ENCODE measurements at places on chromosomes 12 and 14.
A peak's percentile ranks its signal among the peaks of the same experiment; 100 is the strongest.

- DNase-seq = no peak
Measured at GRCh38 chr12:103455020-103455763, 40.6 kb downstream of the C12orf42 start.

GRCh38 chr12:2575245-2575644 lies 219.5 kb upstream of the FKBP4 start:
- no peak for DNase-seq

DNA sequence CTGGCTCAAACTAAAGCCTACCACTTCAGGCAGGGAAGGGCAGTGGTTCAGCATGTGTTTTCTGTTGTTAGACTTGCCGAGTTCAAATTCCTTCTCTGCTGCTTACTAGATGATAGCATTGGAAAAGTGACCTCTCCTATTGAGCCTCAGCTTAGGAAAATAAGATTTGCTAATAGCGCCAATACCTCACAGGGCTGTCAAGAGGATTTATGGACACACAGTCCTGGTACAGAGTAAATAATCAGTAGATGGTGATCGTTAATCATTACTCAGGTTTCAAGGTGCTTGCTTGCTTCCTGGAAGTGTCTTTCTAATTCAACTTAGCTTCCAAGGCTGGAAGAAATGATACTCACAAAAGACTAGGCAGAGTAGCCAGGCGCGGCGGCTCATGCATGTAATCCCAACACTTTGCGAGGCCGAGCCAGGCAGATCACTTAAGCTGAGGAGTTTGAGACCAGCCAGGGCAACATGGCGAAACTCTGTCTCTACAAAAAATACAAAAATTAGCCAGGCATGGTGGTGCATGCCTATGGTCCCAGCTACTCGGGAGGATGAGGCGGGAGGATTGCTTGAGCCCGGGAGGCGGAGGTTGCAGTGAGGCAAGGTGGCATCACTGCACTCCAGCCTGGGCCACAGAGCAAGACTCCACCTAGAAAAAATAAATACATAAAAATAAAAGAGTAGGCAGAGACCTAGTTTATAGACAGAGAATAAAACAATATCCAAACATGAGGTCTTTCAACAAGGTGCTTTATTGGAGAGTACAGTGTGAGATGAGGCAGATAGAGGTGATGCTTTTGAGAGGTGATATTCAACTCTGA lies 6.0 kb downstream of the PLA2G1B start:
- DNase-seq = no peak

GRCh38 chr14:102498678-102499265 lies 10.8 kb downstream of the ANKRD9 start:
- peak; percentile 66 for DNase-seq

GRCh38 chr12:115926037-115926670 lies 351.3 kb downstream of the MED13L start:
- peak; percentile 50 for DNase-seq

GRCh38 chr12:20656600-20656999 lies 38.5 kb upstream of the SLCO1C1 start:
- no peak for DNase-seq

DNA sequence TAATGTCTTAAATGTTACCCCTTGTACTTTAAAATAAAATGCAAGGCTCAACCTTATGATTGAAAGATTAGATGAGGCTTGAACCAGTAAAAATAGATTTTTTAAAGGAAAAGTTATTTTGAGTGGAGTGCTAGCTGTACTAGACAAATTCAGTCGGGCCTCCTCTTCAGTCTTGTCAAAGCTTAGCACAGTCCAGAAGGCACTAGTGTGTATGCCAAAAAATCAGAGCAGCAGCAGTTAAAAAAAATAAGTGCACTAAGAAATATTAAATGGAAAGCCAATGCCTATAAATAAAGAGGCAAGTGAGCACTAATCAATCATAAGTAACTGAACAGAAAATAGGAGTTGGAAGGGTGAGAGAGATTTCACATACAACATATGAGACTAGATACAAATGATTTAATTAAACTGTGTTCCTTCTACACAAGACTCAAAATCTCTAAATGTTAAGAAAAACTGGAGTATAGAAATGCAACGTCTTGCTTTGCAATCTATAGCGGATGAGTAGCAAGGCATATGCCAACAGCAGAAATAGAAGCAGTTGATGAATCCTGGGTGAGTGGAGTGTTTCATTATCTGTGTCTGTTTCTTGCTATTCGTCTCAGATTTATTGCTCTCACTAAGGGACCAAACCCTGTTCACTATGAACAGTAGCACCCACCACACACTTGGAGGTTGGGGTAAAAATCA lies 172.1 kb downstream of the ETNK1 start:
- DNase-seq = no peak

- no peak for DNase-seq
Measured at GRCh38 chr14:79248126-79248525, 963.2 kb downstream of the DIO2 start.

- no peak for DNase-seq
Measured at GRCh38 chr14:99871771-99872170, 78.6 kb downstream of the EML1 start.

GRCh38 chr12:43806737-43807072 lies 588 bp upstream of the TWF1 start:
- no peak for DNase-seq

GRCh38 chr12:110844551-110845338 lies 2.0 kb upstream of the CCDC63 start:
- no peak for DNase-seq

GRCh38 chr12:27592548-27592947 lies 68.5 kb downstream of the PPFIBP1 start:
- no peak for DNase-seq

DNA sequence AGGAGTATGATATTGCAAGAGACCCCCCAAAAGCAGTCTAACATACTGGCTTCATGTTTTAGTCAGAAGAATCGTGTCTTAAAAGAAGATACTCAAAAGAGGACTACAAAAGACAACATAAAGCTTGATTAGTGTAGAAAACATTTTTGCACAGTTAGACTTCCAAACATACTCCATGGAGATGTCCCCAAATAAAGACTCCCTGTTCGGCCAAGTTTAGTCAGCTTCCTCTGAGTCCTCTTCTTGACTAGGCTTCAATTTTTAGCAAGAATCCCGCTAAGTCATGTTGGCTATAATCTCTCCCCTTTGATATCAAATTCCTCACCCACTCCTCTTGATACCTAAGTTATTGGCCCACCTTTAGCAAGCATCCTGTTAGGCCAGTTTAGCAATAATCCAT lies 298.0 kb downstream of the RMST start:
- DNase-seq = no peak

- no peak for DNase-seq
Measured at GRCh38 chr12:11752403-11753149, 103.1 kb downstream of the ETV6 start.

DNA sequence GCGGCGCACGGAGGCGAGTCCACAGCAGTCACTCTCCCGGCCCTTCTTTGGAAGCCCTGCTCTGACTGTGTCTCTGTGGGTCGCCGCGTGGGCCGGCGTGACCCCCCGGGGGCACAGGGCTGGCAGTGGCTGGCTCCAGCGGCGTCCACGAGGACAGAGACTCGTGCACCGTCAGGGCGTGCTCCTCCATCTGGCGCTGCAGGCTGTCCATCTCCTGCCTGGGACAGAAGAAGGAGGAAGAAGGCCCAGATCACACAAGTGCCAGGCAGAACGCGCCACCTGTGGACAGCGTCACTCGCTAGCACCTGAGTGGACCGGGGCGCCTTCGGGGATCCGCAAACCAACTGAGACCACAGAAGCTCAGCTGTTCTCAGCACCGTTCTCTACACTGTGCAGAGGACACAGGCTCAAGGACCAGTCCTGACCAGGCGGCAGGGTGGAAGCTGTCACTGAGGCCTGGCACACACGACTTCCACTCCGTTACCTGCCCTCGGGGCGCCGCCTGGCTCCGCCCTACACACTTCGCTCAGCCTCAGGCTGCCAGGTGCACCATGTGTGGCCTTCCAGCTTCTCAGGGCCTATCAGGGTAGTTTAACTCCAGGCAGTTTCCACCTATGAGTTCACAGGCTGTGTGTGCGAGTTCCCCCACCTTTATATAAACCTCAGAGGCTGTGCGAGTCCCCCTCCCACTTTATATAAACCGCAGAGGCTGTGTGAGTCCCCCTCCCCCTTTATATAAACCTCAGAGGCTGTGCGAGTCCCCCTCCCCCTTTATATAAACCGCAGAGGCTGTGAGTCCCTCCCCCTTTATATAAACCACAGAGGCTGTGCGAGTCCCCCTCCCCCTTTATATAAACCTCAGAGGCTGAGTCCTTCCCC lies 11.7 kb upstream of the ANKLE2 start:
- no peak for DNase-seq

DNA sequence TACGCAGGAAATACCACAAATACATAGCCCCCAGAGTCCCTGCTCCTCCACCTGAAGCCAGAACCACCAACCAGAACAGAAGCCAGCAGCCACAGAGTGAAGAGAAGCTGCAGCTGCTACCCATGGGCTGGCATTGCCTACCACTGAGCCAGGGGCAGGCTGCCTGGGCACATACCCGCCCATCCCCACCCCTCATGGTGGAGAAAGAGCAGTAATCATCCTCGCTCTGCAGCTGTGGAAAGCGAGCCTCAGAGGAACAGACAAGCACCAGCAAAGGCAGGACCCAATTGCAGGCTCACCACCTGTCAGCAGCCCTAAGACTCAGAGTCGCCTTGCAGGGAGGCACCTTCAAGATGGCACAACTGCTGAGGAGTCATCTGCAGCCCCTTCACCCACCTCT lies 11.2 kb upstream of the CD9 start:
- DNase-seq = no peak

- DNase-seq = no peak
Measured at GRCh38 chr12:98405805-98406366, 109.5 kb upstream of the TMPO start.

DNA sequence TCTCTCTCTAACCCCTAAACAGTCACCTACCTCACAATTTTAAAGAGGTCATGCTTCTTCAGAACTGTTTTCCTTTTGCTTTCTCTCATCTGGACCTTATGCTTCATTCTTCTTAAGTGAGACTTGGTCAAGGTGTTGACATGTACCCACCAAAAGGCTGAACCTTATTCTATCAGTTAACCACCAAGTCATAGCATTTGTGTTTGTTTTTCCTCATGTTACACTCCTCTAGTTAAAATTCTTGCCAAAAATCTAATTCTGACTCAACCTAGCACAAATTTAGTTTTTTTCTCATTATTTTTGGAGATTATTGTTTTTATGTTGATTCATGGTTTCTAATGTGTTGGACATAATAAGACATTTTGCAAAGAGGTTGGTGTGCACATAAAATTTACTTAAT lies 578.6 kb downstream of the SLC16A7 start:
- no peak for DNase-seq

DNA sequence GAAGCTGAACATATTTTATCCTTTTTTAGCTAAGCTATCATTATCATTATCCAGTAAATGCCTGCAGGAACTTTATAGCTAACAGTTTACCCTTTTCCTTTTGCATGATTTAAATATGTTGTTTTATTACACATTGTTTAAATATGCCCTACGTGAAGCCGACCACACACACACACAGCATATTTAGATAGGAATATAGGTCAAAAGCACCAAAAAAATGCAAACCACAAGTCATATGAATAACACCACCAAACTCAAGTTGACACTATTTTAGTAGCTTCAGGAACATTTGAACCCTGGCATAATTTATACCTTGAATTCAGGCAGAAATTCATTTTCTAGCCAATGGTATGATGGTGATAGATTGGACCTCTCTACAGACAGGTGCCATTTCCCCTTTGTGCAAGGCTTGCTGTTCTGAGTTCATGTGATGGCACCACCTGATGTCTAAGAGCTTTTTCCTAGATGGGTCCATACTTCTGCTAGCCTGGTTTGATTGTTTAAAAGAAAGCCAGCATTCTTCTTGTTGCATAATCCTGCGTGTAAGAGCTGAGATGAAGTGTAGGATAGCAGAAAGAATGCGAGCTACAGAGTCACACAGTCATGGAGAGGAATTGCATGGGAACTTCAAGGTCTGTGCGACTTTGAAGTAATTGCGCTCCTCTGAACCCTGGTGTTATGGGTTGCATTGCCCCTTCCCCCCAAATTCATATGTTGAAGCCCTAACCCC lies 454.8 kb upstream of the SOX5 start:
- DNase-seq = no peak

DNA sequence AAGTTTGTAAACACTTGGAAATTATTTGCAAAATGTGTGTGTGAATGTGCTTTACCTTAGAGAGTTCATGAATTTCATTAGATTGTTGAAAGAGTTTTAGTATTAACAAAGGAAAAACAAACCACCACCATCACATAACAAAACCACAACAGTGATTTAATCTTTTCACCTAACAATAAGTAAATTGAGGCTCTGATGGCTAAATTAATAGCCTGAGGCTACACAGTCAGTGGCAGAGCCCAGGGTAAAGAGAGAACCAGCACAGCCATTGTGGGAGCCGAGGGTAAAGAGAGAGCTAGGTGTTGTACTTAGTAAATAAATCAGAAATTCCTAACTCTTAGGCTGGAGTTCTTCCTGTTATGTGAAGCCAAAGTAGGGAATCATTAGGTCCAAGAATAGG lies 51.2 kb upstream of the CAPRIN2 start:
- DNase-seq = no peak

DNA sequence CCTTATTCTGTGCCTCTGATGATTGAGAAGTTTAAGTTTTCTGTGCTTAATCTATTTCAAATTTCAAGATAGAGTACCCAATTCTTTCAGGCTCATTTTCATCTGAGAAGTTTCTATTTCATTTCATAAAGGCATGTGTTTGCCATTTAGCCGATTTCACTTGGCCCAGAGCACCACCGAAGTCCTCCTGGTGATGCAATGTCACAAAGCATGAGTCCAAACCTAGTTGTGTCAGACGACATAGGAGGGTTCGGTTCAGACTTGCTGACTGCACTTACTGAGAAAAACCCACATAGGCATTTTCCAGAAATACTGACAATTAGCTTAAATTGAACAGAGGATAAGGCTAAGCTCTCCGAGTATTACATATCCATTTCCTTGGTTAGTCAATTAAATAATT lies 152.4 kb upstream of the FAR2 start:
- DNase-seq = no peak

DNA sequence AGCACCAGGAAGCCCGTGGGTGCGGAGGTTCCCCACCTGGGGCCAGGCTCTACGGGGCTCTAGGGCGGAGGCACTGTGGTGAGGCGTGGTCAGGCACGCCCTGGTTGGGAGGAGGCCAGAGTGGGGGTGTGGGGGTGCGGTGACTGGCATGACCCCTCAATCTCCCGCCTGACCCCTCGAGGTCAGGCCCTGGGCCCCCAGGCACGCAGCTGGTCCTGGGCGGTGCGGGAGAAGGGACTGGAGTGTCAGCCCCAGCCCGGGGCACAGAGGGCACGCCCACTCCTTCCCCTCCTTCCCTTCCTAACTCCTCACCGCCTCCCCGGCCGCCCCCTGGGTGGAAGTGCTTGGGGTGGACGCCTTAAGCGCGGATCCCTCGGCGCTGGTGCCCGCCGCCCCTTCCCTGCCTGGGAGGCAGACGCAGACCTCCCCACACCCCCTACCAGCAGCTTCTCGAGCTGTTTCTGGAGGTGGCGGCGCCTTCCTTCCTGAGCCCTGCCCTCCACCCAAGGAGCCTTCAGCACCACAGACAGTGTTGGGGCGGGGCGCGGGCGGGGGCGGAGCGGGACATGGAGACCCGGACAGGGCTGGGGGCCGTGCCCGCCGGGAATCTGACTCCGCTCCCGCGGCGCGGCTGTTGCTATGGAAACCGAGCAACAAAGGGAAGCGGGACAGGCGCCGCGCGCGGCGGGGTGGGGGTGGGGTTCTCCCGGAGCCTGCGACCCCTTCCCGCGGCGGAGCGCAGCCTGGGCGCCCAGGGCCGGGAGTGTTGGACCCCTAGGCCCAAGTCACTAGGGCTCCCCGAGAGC lies 741 bp upstream of the CRIP2 start:
- peak; percentile 98 for DNase-seq
